ENCODE measurements at places on chromosomes 1 and 21.

DNA sequence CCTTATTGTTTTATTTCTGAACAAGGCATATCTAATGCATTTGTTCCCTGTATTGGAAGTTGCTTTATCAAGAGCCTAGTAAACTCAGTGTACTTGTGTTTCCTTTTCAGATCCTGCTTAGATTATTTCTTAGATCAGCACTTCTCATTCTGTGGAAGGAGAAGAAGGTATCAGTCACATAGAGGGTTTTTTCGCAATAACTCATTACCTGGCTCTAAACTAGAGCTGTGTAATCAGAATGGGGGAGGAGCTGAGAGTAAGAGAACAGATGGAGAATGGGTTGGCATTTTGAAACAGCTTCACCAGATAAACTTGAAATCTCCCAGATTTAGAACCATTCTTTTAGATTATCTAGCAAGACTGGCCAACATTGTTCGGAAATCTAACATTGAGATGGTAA lies 11.0 kb downstream of the AHCYL1 start:
- DNase-seq: no peak

- no peak for DNase-seq
Observed at GRCh38 chr1:224675590-224675989, 59.5 kb downstream of the CNIH3 start.

DNA sequence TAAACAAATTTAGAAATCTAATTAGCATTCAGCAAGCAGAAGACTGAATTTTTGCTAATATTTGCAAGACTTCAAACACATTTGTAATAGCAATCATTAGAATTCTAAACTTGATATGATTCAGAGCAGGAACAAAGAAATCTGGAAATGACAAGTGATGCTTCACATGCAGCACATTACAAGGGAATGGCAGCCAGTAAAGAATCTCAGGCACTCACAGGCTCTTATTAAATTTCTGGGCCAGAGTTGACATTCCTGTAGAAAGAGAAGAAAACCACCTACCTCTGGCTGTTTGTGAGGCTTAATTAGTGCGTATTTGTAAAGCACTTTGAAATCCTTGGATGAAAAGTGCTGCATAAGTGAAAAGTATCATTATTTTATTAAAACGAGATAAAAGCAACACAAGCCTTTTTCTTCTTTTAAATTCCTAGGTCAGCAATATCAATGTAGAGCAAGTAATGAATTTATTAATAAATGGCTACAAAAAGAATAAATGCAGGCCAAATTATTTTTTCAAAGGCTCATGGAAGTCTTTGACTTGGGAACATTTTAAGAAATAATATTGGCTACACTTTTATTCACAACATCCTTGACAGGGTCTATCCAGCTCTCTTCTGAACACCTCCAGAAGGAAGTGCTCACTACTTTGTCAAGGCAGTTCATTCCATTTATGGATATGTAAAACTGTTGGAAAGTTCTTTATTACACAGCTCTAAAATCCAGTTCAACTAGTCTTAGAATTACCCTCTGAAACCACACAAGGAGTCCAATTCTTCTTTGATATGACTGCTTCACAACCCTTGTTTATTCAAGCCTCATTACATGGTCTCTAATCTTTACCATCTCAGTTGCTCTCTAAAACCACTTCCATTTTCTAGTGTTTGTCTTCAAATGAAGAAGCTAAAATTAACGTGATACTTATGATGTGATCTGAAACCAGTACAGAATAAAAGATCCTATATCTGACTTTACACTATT lies 32.1 kb upstream of the SCYL3 start:
- no peak for DNase-seq

DNA sequence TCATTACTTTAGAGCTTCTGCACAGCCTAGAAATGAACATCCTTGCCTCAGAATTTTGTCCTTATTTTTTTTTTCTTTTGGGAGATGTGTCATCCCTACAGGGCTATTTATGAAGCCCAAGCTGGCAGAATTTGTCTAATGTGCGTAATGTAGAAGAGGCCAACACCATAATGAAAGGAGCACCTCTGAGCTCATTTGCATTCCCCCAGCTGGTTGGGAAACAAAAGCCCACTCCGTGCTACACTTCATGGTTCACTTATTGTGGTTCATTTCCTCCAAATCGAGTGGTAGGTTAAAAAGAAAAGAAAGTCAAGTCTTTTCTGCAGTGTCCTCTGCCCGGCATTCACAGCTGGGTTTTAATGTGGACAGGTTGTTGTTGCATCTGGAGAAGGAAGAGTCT lies 73.5 kb downstream of the KAZN start:
- no peak for DNase-seq

DNA sequence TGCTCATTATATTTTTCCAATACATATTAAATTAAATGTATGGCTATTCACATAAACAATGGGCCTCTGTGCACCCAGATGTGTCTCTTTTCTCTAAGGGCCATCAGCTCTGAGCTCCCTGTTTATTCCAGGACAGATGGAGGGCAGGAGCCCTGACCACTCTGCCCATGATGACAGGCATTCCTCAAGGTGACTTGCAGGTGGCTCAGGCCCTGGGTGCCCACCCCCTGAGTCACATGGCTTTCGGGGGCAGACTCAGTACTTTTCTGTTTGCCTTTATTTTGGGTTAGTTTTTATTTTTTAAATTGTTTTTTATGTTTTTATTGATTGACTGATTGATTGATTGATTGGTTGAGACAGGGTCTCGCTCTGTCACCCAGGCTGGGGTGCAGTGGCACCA lies 6.4 kb upstream of the LRP8 start:
- no peak for DNase-seq

- DNase-seq: no peak
Observed at GRCh38 chr1:60746278-60746791, 336.0 kb upstream of the NFIA start.

DNA sequence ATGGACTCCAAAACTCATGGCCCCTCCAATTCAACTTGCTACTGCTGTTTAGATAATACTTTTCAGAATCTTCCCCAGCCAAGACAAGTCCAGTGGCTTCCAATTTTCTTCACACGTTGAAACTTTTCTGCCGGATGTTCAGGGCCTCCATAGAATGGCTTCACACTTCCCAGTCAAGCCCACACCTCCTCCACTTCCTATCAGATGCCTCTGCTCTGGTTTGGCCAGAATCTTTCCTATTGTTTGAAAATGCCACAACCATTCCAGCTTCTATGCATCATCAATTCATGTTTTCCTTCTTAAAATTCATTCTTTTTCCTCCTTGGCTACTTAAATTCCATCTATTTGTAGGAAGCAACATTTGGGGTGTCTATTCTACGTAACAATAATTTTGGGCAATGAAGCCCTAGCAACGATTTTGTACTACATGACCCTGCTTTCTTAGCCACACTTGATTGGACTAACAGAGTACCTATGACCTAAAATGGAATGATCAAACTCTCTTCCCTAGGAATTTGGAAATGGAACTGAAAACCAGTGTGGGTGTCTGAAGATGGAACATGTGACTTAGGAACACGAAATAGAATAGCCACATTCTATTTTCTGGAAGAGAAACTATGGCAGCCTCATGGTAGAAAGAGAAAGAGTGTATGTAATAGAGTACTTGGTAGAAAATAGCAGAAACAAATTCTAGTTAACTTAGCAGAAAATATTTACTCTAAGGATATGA lies 74.1 kb upstream of the CNIH3 start:
- DNase-seq: no peak

DNA sequence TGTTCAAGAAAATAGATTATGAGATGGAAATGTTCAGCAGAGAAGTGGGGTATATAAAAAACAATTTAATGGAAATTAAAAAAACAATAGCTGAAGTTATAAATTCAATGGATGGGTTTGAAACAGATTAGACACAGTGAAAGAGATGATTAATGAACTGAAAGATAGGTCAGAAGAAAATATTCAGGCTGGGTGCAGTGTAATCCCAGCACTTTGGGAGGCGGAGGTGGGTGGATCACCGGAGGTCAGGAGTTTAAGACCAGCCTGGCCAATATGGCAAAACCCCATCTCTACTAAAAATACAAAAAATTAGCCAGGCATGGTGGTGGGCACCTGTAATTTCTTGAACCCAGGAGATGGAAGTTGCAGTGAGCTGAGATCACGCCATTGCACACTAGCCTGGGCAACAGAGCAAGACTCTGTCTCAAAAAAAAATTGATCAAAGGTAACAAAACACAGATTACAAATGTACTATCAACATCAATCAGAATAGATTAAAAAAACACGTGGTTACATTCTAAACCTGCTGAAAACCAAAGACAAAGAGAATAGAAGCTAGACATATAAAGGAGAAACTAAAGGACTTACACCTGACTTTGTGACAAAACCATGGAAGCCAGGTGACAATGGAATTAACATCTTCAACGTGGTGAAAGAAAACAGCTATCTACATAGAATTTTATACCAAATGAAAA lies 4.8 kb upstream of the SUMO3 start:
- DNase-seq: no peak

All from CD4-positive, alpha-beta T cell treated with Interleukin-6 at 100 ng/mL for 8 hours (primary cell).